ENCODE measurements at places on chromosomes 16 and 17.

DNA sequence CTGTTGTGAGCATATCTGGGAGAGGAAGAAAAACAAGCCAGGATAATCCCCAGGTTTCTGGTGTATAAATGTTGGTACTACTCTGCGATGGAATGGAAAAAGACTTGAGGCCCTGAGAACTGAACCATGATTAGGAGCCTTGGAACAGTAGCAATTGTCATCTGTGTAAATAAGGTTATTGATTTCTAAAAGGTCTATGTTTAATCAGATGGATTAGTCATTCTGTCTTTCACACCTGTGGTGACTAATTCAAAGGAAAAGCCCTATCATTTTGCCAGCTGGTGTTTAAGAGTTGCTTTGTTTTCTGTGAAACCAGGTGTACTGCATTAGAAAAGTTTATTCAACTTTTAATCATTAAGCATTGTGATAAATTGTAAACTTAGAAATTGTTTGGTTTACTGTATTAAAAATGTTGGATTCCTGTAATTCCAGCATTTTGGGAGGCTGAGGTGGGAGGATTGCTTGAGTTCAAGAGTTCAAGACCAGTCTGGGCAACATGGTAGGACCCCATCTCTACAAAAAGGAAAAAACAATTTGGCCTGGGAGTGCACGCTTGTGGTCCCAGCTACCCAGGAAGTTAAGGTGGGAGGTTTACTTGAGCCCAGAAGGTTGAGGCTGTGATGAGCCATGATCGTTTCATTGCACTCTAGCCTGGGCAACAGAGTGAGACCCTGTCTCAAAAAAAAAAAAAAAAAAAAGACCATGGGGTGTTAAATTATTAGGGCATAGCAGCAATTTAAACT is 29.0 kb upstream of the KPNB1 start:
- H3K4me3 ChIP-seq: no peak overlapping the region
- H3K27ac ChIP-seq: peak overlapping the region; percentile 62
- peak; percentile 68 for DNase-seq
- H3K36me3 ChIP-seq: peaks cover 31% of the 10 kb centered on the region

- no peak for DNase-seq
- H3K27ac ChIP-seq: no peak overlapping the region
- no peaks in the 10 kb centered on the region for H3K27me3 ChIP-seq
- no peak overlapping the region for H3K4me3 ChIP-seq
- peaks cover 22% of the 10 kb centered on the region for H3K4me1 ChIP-seq
Observed at GRCh38 chr17:79826204-79826680, 13.0 kb downstream of the CBX4 start.

DNA sequence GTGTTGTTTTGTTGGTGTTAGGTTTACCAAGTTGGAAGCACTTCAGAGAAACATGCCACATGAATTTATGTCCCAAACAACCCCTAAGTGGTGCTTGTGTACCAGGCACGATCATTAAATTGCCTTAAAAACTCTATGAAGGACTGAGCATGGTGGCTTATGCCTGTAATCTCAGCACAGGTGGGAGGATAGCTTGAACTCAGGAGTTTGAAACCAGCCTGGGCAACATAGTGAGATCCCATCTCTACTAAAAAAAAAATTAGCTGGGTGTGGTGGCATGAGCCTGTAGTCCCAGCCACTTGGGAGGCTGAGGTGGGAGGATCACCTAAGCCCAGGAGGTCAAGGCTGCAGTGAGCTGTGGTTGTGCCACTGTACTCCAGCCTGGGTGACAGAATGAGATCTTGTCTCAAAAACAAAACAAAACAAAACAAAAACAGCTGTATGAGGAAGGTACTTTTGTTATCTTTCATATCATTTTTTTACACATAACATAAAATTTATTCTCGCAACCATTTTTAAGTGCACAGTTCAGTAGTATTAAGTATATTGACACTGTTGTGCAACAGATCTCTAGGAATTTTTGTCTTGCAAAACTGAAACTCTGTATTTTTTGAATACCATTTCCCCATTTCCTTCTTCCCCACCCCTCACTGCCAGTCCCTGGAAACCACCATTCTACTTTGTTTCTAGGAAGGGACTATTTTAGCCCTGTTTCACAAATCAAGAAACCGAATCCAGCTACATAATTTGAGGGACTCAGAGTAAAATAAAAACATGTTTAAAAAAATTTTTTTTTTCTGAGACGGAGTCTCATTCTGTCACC is 14.3 kb upstream of the RBBP6 start:
- H3K27ac ChIP-seq: no peak overlapping the region
- H3K36me3 ChIP-seq: no peaks in the 10 kb centered on the region
- no peaks in the 10 kb centered on the region for H3K27me3 ChIP-seq
- H3K4me1 ChIP-seq: peaks cover 9% of the 10 kb centered on the region
- no peak for DNase-seq

DNA sequence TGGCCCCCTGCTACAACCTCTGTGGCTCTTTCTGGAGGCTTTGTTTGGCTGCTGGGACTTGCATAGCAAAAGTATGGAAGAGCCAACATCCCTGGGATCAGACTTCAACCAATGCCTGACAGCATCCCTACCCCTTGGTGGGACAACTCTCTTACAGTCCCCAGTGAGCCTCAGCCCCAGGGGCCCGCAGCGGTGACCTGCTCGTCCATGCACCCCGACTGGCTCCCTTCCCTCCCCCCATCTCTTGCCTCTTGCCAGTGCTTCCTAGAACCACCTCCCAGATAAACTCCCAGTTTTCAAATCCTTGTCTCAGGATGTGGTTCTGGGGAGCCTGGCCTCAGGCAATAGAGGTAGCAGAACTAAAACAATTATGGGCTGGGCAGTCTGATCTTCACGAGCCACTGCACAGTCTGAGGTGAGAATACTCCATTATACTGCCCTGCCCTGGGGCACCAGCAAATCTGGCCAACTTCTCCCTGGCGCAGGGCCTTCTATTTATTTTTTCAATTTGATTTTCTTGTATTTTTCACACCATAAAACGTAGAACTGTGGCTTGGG is 86.6 kb upstream of the BRD7 start:
- DNase-seq: no peak
- H3K27ac ChIP-seq: no peak overlapping the region
- peaks cover 9% of the 10 kb centered on the region for H3K27me3 ChIP-seq
- H3K36me3 ChIP-seq: no peaks in the 10 kb centered on the region
- no peak overlapping the region for H3K4me3 ChIP-seq
- H3K4me1 ChIP-seq: no peaks in the 10 kb centered on the region

GRCh38 chr17:63279498-63280230 is 166.4 kb downstream of the CYB561 start:
- H3K36me3 ChIP-seq: no peaks in the 10 kb centered on the region
- no peak for DNase-seq
- no peak overlapping the region for H3K27ac ChIP-seq
- H3K27me3 ChIP-seq: no peaks in the 10 kb centered on the region

- DNase-seq: no peak
- H3K4me1 ChIP-seq: no peaks in the 10 kb centered on the region
- H3K27me3 ChIP-seq: no peaks in the 10 kb centered on the region
- H3K27ac ChIP-seq: no peak overlapping the region
- no peak overlapping the region for H3K4me3 ChIP-seq
Observed at GRCh38 chr16:79509211-79509631, 91.3 kb downstream of the MAF start.

DNA sequence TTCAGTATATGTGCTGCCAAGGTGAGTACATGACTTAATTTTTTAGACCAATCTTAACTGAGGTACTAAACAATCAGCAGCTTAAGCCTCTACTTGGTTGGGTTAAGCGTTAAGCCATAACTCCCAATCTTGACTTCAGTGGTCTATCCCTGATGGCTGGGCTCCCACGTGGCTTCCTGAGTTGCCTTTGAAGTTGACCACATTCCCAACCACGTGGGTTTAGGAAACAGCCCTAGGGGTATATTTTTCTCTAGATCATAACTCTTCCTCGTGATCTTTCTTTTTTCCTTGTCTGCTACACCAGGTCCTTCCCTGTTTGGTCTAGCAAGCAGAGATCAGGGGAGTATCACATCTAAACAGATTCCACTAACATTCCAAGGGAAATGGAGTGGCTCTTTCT is 20.1 kb upstream of the PIRT start:
- H3K27me3 ChIP-seq: peaks cover 9% of the 10 kb centered on the region
- H3K4me3 ChIP-seq: no peak overlapping the region
- H3K27ac ChIP-seq: no peak overlapping the region
- DNase-seq: no peak

GRCh38 chr17:521183-521525 is 168.5 kb upstream of the RPH3AL start:
- H3K4me3 ChIP-seq: no peak overlapping the region
- H3K36me3 ChIP-seq: peaks cover 3% of the 10 kb centered on the region
- H3K27me3 ChIP-seq: no peaks in the 10 kb centered on the region
- no peaks in the 10 kb centered on the region for H3K4me1 ChIP-seq
- H3K27ac ChIP-seq: no peak overlapping the region
- DNase-seq: no peak

DNA sequence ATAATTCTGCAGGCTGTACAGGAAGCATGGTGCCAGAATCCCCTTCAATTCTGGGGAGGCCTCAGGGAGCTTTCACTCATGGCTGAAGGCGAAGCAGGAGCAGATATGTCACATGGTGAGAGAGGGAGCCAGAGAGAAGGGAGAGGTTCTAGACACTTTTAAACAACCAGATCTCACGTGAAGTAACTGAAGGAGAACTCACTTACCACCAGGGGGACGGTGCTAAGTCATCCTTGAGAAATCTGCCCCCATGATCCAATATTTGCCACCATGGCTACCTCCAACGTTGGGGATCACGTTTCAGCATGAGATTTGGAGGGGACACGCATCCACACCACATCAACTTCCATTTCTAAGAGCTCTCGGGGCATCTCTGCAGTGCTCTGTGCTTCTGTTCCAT is 37.4 kb upstream of the GNA13 start:
- no peaks in the 10 kb centered on the region for H3K36me3 ChIP-seq
- no peak for DNase-seq
- no peak overlapping the region for H3K4me3 ChIP-seq

GRCh38 chr16:685967-686366 is 1.8 kb upstream of the JMJD8 start:
- H3K27ac ChIP-seq: peak overlapping the region; percentile 0
- H3K27me3 ChIP-seq: no peaks in the 10 kb centered on the region
- H3K36me3 ChIP-seq: peaks cover 33% of the 10 kb centered on the region
- DNase-seq: no peak

DNA sequence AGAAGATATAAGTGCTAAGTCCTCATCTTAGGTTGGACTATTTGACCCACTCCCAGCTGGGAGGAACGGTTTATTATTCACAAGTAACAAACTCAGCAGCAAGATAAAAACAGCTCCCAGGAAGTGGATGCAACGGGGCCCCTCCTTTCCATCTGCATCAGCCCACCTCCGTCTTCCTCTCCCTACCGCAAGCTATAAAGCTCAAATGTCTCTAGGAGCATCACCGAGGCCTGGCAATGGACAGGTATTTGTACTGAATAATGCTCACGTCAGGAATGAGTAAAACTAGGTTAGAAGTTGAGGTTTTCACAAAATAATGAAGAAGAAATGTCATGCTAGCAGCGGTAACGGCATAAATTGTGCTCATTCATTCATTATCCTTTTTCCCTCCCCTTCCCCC is 408.7 kb upstream of the PSMD7 start:
- no peaks in the 10 kb centered on the region for H3K4me1 ChIP-seq
- no peak overlapping the region for H3K27ac ChIP-seq
- no peak overlapping the region for H3K4me3 ChIP-seq
- H3K27me3 ChIP-seq: peaks cover 74% of the 10 kb centered on the region
- no peak for DNase-seq

DNA sequence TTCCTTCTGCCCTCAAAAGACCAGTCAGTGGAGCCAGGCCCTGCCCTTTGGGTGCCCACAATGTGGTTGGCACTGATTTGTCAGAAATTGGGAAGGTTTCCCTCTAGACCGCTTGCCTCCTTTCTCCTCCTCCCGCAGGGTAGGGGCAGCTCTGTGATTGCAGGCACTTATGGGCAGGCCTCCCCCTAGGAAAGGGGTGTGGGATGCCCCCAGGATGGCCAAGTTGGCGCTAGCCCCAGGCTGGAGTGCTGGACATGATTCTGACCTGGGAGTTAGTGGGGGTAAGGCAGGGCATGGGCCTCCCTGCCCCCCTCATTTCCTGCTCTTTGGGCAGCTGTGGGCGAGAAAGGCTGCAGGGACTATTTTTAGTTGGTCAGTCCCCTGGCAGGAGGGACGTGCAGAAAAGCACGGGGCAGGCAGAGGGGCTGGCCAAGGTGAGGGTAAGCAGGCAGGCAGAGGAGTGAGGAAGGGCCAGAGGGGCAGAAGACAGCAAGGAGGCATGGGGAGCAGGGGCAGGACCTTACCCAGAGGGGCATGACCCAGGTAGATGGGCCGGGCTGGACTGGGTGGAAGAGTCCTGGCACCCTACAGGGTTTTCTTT is 3.3 kb downstream of the RARA start:
- H3K27me3 ChIP-seq: no peaks in the 10 kb centered on the region
- no peak for DNase-seq
- H3K4me1 ChIP-seq: peaks cover 78% of the 10 kb centered on the region
- H3K36me3 ChIP-seq: no peaks in the 10 kb centered on the region
- peak overlapping the region; percentile 56 for H3K27ac ChIP-seq

GRCh38 chr17:29592850-29593551 is at the start of gene ANKRD13B:
ANKRD13B (plus strand) TSS chr17:29593132; CDS start chr17:29593622, 490 bp downstream.
- DNase-seq: no peak
- no peaks in the 10 kb centered on the region for H3K27me3 ChIP-seq
- no peaks in the 10 kb centered on the region for H3K36me3 ChIP-seq
- H3K4me1 ChIP-seq: peaks cover 28% of the 10 kb centered on the region

DNA sequence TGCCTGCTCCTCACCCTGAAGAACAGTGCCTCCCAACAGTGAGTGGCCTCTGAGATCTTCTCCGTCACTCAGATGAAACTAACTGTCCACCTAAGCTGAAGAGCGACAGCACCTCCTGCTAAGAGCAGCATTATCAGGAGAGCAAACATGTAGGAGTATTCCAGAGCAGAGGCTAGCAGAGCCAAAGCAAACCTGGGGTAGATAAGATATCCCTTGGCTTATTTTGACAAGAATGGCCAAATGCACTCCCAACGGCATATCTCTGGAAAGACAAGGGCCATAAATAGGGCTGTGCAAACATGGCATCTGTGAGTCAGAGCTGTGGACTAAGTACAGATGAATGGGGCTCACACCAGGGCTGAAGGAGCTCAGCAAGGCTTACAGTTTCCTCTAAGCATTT is 96.3 kb downstream of the NDEL1 start:
- H3K4me3 ChIP-seq: no peak overlapping the region
- H3K27ac ChIP-seq: no peak overlapping the region
- H3K27me3 ChIP-seq: no peaks in the 10 kb centered on the region
- DNase-seq: no peak
- H3K36me3 ChIP-seq: no peaks in the 10 kb centered on the region
